ENCODE measurements at places on chromosomes 1 and 21.

GRCh38 chr1:40838980-40839942 is 22.9 kb downstream of the CITED4 start:
- DNase-seq, result no peak

GRCh38 chr1:29424266-29424665 is 187.9 kb downstream of the PTPRU start:
- no peak for DNase-seq

DNA sequence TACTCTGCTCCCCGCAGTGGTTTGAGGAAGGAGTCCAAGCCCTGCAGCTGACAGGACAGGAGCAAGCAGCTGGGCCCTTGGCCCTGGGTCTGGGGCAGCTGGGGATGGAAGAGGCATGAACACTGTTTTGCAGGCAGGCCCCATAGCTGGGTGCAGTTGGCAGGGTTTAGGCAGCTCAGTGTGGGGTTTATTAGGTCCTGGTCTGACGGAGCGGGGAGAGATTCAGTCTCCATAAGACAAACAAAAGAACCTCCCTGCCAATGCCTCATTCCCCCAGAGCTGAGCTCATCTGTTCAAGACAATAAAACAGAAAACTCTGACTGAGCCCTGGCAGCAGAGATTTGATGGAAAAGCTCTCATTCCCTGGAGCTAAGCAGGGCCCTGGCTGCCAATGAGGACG is 37.3 kb downstream of the OLFML2B start:
- DNase-seq, result no peak

- DNase-seq, result no peak
Measured at GRCh38 chr1:204871405-204872037, 859 bp downstream of the NFASC start.

DNA sequence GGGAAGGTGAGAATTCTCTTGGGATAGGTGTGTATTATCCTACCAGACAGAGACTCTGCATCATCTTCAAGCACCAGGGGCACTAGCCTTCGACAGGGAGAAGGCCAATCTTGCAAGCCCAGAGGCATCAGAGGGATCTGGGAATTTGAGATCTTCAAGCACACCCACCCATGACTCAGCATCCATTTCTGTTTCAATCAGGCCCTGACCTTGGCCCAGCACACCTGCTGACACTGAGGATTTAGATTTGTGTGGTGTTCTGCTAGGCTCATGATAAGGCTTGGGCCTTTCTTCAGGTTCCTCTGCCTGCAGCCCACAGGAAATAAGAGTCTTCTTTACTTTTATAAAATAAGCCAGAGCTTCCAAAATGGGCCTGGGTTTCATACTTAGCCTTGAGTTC is 6.6 kb upstream of the PCP4 start:
- DNase-seq, result no peak

- no peak for DNase-seq
Measured at GRCh38 chr1:22847709-22848108, 125.0 kb downstream of the LACTBL1 start.

DNA sequence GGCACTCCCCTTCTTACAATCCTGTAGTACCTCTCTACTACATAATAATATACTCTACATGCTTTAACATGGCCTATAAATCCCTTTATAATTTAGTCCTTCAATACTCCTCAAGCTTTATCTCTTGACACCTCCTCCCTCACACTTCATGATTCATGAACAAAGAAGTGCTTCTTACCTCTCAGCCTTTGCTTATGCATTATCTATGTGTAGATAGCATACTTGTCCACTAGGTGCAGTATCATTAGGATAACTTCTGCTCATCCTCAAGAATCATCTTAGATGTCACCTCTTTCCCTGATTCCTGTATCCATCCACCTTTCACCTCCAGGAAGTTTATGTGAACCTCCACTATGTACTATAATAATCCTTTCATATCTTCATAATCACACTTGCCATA is 74.4 kb downstream of the COL24A1 start:
- no peak for DNase-seq

- DNase-seq, result no peak
Measured at GRCh38 chr1:234691567-234691966, 81.6 kb upstream of the IRF2BP2 start.

GRCh38 chr1:151286619-151287340 is 4.7 kb downstream of the ZNF687 start:
- no peak for DNase-seq

Measured in NCI-H1930 (cell line).